ENCODE measurements at places on chromosomes 3 and 15.

GRCh38 chr3:154791611-154792010, 288.5 kb upstream of the MME start:
- no peak for DNase-seq

DNA sequence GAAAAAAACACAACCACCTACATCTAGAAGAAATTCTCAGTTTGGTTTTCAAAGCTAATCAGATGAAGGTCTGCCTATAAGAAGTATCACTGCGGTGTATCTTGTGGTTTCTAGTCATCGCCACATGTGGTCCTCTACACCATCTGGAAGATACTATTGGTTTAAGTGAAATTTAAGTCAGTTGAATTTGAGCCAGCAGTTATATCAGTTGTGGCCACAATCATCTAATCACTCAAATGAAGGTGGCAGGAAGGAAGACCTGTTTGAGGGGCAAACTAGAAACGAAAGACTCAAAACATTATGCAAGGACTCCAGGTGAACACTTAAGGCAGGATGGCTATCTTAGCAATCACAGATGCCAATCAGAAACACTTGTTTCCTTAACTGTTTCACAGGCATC, 48.7 kb downstream of the ETV5 start:
- no peak for DNase-seq

- DNase-seq, result peak; percentile 42
Measured at GRCh38 chr3:188197388-188197847, 43.5 kb downstream of the LPP start.

GRCh38 chr15:50880651-50881114, 27.8 kb upstream of the AP4E1 start:
- peak; percentile 18 for DNase-seq

- no peak for DNase-seq
Measured at GRCh38 chr15:45110256-45110820, 3.6 kb downstream of the DUOX2 start.

DNA sequence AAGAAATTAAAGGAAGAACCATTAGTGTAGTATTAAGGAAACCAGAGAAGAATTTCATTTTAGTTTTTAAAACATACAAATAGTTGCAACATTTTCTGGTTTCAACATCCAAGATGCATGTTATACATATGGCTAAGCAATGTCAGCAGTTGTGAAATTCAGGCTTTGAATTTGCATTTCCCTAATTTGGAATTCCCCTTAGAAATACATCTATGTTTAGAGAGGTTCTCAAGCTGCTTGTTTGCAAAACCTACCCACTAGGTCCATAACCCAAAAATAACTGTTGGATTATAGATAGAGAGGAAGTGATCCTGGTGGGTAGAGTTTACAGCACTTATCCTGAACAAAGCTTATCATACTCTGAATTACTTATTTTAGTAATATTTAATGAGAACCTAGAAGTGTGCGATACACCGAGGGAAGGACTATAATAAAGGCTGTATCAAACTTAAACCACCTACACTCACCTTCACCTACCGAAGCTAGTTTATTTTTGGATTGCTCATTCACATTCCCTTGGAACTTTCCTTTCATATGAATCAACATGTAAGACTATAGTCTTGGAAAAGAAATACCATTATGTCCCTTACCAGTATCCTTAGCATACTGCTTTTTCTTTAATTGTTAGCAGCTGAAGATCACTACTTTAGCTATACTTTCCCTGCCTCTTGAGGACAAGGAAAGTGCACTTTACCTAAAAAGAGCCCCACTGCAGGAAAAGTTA, 60.6 kb downstream of the CHAC1 start:
- DNase-seq, result no peak

GRCh38 chr3:82764521-82764920, 1003.1 kb upstream of the GBE1 start:
- DNase-seq, result no peak

All from astrocyte of the hippocampus (primary cell).